ENCODE measurements at places on chromosomes 12 and 14. TPM values are rescaled to one million over a fixed set of nuclear protein-coding genes. Genes with fewer than 3 reads are reported as not detected.

Gene RERG
- 1.5 TPM for total RNA-seq

Gene MANSC4
- not detected for total RNA-seq

Gene BCL11B
- 6.7 TPM for total RNA-seq

Gene FOXM1
- 98.1 TPM for total RNA-seq

Gene WASHC3
- total RNA-seq = 6.6 TPM

GRCh38 chr12:52558781-52559445, 6.0 kb upstream of the KRT71 start:
- DNase-seq = no peak

GRCh38 chr14:76761136-76761959, at the start of gene VASH1:
Gene VASH1 (plus strand): TSS chr14:76761468. CDS start chr14:76762822, 1,354 bp downstream.
- peak; percentile 77 for DNase-seq

DNA sequence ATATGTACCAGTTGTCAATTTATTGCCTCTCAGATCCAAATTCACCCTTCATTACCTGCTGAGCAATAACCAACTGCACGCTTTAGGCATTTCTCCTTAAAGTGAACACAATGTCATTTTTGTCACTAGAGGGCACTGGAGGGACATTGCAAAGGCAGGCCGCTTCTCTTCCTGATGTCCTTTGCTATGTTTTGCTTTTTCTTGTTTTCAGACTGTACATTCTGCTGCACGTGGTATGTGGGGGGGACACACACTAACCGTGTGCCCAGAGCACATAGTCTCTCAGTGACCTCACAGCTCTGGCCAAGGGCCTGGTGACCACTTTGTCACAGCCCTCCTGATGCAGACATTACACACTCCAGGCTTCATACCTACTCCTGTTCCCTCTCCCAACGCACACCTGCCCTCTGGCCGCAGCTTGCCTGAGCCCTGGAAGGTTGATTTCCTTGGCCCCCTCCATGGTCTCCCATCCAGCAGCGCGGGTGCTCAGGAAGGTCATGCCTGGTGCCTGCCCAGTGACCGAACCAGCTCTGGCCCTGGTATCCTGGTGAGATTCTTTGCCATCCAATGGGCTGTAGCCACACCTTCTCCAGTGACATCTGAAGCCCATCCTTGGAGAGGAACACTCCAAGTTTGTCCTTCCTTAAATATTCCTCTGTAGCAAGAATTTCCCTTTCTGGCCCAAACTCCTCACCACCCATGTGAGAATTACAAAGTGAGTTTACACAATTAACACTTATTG, 39.9 kb downstream of the MYO1H start:
- DNase-seq = peak; percentile 79

- peak; percentile 13 for DNase-seq
Observed at GRCh38 chr14:104219731-104220214, 81.4 kb downstream of the KIF26A start.

DNA sequence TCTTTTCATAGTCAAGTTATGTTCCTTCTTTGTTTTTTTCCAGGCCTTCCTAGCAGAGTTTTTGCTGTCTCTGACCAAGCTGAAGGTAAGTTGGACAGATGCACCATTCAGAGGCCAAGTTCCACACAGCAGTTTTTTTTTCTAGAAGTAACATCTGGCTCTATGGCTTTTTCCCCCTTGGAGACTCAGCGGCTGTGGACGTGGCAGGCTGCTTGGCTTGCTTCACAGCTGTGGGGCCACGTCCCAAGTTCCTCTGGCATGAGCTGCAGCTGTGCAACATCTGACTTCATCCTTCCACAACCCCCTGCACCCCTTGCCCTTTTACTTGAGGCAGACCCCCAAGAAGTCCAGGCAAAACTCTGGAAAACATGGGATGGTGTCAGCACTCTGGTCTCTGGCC, 24.2 kb upstream of the RHOJ start:
- DNase-seq = no peak

DNA sequence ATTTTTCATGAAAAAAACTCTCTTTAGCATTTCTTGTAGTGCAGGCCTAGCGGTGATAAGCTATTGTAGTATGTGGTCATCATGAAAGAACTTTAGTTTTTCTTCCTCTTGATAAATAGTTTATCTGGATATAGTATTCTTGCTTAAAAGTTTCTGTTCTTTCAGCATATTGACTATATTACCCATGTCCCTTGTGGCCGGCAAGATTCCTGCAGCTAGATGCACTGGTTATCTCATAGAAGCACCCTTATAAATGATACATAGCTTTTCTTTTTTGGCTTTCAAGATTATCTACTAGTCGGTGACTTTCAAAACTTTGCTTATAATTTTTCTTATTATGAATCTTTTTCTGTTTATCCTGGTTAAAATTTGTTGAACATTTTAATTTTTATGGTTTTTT, 234.8 kb downstream of the ALG10 start:
- peak; percentile 4 for DNase-seq

- no peak for DNase-seq
Observed at GRCh38 chr14:100857233-100857922, 31.5 kb downstream of the MEG3 start.

DNA sequence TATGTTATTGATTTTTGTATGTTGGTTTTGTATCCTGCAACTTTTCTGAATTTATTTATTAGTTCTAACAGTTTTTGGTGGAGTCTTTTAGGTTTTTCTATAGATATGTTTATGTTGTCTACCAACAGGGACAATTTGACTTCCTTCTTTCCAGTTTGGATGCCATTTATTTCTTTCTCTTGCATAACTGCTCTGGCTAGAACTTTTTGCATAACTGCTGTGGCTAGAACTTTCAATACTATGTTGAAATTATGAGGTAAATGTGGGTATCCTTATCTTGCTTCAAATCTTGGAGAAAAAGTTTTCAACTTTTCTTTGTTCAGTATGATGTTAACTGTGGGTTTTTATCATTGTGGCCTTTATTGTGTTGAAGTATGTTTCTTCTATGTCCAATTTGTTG, 39.9 kb upstream of the PLBD1 start:
- DNase-seq = no peak

DNA sequence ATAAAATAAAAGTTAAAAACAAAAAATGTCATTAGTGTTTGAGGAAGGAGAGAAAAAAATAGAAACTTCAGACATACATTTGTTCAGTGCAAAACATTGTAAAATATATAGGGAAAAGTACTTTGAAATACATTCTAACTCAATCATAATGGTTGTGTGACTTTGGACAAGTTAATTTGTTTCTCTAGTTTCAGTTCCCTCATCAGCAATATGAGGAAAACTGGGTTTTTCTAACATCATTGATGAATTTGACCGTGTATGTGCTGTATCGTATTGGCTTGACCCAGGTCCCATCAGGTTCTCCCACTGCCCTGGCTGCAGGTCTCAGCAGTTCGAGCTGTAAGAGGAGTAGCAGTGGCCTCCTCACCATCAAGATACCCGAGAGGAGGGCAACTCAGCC, 173.9 kb upstream of the ATF7IP start:
- no peak for DNase-seq

DNA sequence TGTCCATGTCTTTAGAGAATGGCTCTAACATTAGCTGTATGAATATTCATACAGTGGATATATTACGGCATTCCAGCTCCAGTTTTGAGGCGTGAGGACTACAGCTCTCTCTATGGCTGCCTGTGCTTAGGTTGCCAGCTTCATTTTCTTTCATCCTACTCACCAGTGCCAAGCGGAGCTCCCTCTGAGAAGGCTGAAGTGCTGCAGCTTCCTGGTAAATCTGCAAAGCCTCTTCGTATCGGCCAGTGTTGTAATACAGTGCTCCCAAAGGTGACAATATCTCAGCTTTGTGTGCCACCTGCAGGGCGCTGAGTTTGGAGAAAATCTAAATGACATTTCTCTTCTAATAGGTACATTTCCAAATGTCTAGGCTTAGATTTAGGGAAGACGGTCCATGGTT, 19.8 kb upstream of the OVCH1 start:
- no peak for DNase-seq

DNA sequence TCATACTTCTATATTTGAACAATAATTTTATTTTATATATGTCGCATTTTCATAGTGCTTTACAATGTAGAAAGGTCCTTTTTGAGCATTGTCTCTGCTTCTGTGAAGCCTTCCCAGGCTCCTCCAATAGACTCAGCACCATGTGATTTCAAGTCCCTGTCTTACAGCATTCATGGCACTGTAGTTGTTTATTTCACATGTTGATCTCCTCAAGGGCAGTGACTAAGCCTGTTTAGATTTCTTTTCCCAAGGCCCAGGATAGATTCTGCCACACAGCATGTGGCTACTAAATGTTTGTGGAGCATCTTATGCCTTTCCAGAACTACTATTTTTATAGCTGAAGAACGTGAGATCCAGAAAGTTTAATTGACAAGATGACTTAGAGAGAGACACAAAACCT, 391.7 kb downstream of the TMEM117 start:
- no peak for DNase-seq

DNA sequence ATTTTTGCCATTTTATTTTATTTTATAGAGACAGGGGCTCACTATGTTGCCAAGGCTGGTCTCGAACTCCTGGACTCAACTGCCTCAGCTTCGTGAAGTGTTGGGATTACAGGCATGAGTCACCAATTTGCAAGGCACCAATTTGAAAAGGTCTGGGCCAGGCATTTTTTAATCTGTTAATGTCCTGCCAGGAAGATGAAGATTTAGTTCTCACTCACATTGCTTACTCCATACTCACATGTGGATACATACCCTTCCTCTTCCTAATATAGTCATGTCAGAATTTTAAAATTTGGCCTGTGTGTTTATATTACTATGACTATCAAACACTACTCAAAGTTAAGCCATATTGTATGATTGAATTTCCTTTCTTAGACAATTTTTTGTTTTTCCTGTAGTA, 15.3 kb upstream of the EML1 start:
- DNase-seq = no peak

- no peak for DNase-seq
Observed at GRCh38 chr12:68397566-68398158, 65.5 kb upstream of the MDM1 start.

- no peak for DNase-seq
Observed at GRCh38 chr14:89164168-89165073, 252.6 kb downstream of the FOXN3 start.

GRCh38 chr12:88665071-88665470, 84.8 kb upstream of the KITLG start:
- DNase-seq = no peak

GRCh38 chr14:44494137-44494536, 12.9 kb downstream of the FSCB start:
- DNase-seq = no peak

GRCh38 chr12:56718149-56718548, 7.0 kb downstream of the NACA start:
- no peak for DNase-seq

DNA sequence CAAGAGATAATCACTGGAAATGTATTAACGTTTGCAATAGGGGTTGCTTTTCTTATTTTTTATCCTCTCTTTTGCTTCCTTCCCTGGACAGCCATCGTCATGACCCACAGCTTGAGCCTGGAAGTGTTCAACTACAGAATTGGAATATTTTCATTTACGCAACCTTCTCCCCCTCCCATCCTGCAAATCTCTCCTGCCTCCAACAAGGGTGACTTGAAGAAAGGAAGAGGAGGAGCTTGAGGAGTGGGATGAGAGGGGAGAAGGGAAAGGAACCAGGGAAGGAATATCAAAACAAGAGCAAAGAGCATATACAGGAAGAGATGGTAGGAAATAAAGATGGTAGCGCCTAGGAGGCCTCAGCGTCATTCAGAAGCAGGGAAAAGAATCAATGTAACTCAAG, 1.6 kb upstream of the MANSC4 start:
- DNase-seq = peak; percentile 23

DNA sequence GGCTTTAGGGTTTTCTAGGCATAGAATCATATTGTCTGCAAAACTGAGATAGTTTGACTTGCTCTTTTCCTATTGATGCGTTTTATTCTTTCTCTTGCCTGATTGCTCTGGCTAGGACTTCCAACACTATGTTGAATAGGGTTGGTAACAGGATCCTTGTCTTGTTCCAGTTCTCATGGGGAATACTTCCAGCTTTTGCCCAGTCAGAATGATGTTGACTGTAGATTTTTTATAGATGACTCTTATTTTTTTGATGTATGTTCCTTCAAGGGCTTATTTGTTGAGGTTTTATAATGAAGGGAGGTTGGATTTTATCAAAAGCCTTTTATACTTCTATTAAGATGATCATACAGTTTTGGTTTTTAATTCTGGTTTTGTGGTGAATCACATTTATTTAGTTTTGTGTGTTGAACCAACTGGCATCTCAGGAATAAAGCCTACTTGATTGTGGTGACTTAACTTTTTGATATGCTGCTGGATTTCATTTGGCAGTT, 478.2 kb downstream of the TMEM117 start:
- no peak for DNase-seq

DNA sequence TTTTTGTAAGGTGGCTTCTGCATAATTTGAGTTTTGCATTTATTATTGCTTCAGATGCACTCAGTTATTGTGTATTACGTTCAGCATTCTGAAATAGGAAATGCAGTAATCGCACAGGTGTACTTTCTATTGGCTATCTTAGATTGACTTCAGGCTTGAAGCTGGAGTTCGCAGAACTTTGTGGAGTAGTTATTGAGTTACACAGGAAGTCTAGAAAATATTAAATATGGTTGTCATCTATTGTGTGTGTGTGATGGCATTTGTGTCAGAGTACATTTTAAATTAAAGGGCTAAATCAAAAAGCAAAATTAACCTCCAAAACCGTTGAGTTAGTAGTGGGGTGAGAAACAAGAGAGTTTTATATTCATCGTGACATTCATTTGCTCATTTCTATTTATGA, 2.7 kb downstream of the ARID2 start:
- DNase-seq = no peak

GRCh38 chr12:8527250-8528130, 13.2 kb downstream of the CLEC4E start:
- DNase-seq = peak; percentile 58

DNA sequence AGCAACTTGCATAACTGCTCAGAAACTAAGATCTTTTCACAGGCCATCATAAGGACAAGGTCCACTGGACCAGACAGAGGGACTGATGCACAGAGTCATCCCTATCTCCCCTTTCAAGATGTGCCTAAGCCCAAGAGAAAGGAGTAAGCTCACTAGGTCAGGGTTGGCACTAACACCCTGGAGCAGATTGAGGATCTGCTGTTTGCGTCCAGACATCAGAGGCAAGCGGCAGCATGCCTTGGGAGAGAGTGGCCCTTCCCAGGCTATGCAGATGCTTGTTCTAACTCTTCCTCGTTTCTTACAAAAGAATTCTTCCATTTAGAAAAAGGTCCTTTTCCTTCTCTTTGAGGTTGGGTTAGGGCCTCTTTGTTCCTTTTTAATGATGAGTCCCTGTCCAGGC, 187.2 kb downstream of the KCNA5 start:
- DNase-seq = no peak
